ENCODE measurements at places on chromosomes 2 and 18. TPM values are rescaled to one million over a fixed set of nuclear protein-coding genes. Genes with fewer than 3 reads are reported as not detected.

Gene MYO5B
- under 0.01 TPM for total RNA-seq

Gene GALNT1
- 35.0 TPM for total RNA-seq

Gene CYP26B1
- 0.81 TPM for total RNA-seq

Gene HOXD13
- not detected for total RNA-seq

Gene COL3A1
- not detected for total RNA-seq

Gene CHST10
- 18.0 TPM for total RNA-seq

Gene MGAT4A
- 6.7 TPM for total RNA-seq

Gene CCDC141
- 0.54 TPM for total RNA-seq

Gene GRHL1
- total RNA-seq: 0.54 TPM

Gene TUBA4B
- total RNA-seq: not detected

DNA sequence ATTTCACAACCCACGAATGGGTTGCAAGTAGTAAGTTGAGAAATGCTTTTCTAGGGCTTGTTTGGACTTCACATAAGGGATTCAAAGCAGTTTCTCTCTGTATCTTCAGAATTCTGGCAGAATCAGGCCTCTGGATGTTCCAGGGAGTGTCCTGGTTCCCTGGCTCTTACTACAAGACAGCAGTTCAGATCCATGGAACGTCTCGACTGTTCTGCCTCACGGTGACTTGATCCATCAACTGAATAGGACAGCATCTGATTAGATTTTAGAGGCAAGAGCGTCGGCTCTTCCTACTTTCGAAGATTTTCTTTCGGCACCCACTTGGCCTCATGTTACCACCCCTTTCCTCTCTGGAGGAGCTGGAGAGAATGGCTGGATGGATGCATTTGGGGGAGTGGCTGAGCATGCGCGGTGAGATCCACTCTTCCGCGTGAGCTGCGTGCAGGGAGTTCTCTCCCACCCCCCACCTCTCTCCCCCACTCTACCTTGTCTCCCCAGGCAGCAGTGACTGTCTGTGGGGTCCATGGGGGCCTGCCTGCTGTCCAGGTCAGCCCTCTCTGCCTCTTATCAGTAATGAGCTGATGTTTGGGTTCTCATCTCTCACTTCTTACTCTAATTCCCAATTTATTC lies 132.5 kb downstream of the VAPA start:
- no peak for DNase-seq

DNA sequence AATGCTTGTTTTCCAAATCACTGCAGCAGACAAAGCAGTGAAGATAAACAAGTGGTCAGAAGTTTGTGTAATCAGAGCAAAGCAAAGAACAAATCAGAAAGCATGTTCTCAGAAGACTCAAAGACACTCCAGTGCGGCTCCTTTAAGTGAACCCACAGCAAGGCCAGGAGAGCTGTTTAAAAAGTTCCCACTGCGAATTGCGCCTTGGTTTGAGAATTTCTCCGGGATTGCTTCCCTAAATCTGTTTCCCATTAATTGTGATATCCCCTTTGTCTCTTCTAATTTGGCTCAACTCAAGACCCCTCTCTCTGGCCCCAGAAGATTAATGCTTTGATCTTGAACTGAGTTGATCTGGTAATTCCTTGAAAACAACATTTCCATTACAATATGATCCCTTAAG lies 122.4 kb upstream of the BCL2L11 start:
- DNase-seq: no peak

DNA sequence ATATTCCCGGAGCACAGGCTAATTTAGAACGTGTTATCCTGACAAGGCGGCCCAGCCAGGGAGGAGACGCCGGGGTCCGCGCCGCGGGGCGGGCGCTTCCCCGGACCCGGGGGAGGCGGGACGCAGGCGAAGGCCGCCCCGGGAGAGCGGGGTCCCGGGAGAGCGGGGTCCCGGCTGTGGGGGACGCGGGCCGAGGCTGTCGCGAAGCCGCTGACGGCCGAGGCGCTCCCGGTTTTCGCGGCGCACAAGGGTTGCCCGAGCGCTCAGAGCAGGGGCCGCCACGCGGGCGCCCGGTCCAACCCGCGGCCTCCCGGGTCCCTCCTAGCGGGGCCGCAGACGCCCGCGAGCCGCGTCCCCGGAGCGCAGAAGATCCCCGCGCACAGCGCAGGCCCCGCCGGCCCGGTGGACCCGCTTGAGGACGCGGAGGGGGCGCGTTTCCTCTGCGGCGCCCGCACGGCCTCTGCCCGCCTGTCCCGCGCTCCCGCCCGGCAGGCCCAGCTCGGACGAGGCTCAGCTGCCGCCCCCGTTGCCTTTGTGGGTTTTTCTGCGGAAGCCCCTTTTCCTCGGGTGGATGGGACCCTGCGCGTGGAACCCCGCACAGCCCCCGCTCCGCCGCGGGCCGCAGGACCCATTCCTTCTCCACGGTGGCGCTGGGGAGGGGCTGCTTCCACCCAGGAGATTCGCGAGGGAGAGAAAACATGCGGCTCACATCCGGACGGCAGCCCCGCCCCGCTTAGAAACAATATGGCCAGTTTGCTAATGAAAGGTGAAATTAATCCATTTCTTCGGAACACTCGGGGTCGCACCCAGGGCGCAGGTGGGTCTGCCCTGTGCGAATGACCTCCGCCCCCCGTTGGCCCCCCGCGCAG lies 9.6 kb upstream of the KCNG2 start:
- DNase-seq: no peak

DNA sequence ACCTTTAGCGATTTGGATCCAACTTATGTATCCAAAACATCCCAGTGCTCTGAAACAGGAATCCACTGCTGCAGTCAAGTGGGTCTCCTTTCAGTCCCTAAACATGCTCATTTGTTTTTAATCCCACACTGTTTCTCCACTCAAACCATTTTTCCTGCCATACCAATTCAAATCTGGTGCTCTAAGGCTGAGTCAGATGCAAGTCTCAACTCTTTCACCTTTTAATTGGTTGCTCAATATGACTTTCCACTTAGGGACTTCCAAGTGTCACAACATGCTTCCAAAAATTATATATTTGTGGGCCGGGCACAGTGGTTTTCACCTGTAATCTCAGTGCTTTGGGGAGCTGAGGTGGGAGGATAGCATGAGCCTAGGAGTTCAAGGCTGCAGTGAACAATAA lies 113.4 kb upstream of the TANK start:
- DNase-seq: no peak

DNA sequence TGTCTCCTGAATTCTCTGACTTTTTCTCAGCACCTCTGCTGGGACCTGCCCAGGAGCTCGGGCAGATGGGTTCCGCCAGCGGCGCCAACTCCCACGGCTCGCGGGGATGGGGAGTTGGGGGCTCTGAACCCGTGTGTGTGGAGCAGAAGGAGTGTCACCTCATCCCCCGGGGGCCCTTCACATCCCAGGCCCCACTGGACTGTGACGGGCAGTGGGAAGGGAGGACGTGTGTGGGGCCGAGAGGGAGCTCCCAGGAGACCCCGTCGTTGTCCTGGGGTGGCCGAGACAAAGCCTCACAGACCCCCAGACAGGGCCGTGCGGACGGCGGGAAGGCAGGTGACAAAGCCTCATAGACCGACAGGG lies 130.0 kb upstream of the CTDP1 start:
- no peak for DNase-seq

- no peak for DNase-seq
Observed at GRCh38 chr2:104606056-104606455, 247.9 kb upstream of the POU3F3 start.

DNA sequence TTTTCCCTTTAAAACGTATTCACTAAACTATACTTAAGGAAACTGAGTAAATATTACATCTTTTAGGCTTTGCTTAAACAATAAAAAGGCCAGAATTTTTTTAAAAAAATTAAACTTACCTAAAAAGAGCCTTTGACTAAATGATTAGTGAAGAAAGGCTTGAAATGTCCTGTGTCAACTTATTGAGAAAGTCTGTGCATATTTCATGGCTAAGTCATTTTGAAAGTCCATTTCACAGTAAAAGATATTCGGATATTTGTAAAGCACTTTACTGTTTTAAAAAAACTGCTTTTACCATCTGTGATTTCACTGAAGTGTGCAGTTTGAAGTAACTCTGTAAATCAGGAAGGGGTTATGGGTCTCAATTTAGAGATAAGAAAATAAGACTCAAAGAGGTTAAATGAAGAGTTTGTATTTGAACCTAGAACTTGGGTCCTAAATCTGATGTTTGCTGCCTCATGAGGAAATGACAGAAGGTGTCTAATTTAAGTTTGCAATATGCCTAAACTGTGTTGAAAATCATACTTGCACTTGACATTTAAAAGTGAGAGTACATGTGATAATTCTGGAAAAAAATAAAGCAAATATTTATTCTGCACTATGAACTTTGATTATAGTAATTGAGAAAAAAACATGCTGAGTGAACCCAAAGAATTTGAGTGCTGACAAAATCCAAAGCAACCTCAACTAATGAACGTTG lies 50.5 kb downstream of the RAB27B start:
- no peak for DNase-seq

- no peak for DNase-seq
Observed at GRCh38 chr2:226308323-226308680, 491.3 kb downstream of the IRS1 start.

- DNase-seq: no peak
Observed at GRCh38 chr2:237407700-237408099, 6.3 kb downstream of the COL6A3 start.

- no peak for DNase-seq
Observed at GRCh38 chr2:88451811-88452564, 505 bp downstream of the FOXI3 start.

GRCh38 chr2:215845839-215846586 lies 167.3 kb downstream of the MREG start:
- no peak for DNase-seq

- DNase-seq: peak; percentile 63
Observed at GRCh38 chr2:45892425-45892745, 240.9 kb downstream of the PRKCE start.

GRCh38 chr18:37711766-37712505 lies 146.3 kb upstream of the CELF4 start:
- DNase-seq: no peak

DNA sequence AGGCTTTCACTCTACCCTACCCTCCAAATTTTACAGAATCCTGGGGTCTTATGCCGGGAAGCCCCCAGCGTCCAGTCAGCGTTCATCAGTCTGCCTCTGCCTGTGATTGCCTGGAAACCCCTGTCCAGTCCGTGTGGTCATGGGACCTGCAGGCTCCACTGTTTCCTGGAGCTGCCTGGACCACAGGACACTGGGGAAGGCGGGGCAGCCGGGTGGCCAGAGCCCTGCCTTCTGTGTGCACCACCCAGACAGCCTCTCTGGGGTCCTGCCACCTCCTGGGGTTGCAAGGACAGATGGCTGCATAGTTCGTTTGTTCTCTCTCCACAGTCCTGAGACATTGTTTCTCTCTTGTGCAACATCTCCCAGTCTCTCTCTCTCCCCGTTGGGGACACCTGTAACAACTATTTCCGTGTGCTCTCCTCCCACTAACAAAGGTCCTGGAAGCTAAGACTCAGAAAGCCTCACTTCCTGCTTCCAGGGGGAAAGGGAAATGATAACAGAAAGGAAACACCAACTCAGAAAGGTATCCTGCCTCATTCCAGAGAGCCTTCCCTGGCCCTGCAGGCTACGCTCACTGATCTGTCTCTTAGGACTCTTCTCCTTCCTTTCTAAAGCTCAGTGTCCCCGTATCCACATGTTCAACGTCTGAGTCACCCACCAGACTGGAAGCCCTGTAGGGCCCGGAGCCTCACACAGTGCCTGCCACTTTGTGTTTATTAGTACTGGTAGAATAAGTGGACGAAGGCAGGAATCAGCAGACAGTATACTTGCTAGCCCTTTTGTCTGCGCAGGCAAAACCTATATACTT lies 192.8 kb upstream of the RAB12 start:
- no peak for DNase-seq

GRCh38 chr2:37870829-37871228 lies 54.3 kb upstream of the RMDN2 start:
- no peak for DNase-seq

DNA sequence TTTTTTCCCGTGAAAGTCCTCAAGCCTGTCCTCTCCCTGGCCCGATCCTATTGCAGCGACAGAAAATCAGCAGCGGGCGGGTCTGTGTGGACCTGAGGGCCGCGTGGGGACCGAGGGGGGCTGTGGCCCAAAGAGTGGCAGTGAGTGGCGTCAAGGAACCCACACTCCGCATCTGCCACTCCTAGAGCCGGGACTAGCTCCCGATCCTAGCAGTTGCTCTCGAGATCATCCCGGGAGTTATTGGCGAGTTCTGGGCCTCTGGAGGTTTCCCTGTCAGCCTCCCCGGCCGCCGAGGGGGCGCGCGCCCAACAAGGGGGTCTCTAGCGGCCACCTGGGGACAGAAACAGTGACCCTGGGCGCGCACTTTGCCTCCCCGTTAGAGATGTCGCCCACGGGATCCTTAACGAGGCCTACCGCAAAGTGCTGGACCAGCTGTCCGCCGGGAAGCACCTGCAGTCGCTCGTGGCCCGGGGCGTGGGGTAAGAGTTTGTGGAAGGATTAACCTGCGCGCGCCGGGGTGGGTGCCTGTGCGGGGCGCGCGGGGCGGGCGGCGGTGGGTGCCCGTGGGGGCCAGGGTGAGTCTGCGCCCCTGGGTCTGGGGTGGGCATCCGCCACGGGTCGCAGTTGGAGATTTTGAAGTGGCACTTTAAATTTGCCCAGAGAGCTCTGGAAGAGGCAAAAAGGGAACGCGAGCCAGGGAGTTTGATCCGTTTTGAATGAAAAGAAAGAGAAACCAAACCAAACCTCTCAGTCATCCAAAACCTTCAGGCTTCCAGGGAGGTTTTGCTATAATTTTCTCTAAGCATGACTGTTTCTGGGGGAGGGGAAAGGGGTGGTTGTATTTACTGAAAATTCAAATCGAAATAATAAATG lies 3.5 kb downstream of the ADCYAP1 start:
- no peak for DNase-seq

DNA sequence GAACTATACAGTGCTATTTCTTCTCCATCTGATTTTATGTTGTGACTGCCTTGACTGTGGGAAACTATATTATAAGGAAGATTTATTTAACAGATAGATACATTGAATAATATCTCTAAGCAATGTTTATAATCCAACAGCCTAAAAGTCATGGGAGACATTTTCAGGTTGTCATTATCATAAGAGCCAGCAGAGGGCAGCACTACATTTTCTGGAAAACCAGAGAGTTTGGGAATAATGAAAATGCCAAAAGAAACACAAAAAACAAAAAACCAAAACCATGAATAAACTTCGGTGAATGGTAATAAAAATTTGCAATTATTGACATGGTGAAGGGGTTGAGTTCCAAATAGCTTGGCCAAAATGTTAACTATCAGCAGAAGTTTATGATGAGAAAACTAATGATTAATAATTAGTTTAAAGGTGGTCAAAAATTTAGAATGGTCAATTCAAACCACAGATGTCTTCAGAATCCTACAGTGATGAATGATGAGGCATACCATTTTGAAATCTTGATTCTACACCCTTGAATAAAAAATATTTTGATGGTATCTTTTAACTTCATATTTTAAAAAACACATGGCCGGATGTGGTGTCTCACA lies 4.7 kb downstream of the EEF1B2 start:
- DNase-seq: peak; percentile 21

- no peak for DNase-seq
Observed at GRCh38 chr2:241571821-241572620, 13.5 kb downstream of the BOK start.

DNA sequence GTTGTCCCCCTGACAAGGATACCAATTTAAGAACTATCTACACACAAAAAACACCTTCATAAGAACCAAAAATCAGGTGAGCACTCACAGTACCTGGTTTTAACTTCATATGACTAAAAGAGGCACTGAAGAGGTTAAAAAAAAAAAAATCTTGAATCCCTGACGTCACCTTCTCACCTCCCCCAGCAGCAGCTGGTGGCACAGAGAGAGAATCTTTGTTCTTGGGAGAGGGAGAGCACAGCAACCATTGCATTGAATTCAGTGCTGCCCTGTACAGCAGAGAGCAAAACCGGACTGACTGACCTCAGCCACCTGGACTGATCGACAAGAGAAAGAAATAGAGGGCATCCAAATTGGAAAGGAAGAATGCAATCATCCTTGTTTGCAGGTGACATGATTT lies 566.0 kb downstream of the TMX3 start:
- DNase-seq: no peak

GRCh38 chr18:76602191-76602590 lies 107.1 kb upstream of the ZNF516 start:
- DNase-seq: no peak
